ENCODE measurements at places on chromosomes 2 and 18.

DNA sequence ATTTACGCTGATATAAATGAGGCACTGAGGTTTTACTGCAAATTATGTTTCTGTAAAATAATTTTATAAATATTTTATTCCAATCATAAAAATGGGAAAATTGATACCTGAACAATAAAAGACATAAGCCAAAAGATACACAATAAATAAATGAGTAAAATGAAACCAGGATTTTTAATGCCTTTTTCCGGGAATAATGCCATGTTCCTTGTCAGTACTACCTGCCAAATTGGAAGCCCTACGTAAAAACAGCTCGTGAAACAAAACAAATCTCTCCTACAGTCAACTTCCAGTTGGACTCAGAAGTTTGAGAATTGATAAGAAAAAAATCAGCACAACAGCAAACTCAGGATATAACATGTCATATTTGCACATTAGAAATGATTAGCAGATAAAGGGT is 18.0 kb downstream of the GALNT3 start:
- no peak for DNase-seq

DNA sequence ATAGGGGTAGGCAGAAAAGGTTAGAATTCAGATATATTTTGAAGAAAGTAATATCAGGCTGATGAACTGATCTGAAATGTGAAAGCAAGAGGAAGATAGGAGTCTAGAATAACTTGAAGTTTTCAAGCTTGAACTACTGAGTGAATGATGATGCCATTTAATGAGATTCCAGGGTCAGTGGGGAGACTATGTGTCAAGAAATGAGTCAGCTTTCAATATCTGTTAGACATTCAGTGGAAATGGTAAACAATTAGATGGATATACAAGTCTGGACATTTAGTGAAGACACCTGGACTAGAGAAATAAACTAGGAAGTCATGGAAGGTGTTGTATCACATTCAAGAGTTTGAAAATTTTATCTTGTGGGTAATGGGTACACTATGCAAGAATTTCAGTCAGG is 326.9 kb downstream of the FSIP2 start:
- DNase-seq = no peak

DNA sequence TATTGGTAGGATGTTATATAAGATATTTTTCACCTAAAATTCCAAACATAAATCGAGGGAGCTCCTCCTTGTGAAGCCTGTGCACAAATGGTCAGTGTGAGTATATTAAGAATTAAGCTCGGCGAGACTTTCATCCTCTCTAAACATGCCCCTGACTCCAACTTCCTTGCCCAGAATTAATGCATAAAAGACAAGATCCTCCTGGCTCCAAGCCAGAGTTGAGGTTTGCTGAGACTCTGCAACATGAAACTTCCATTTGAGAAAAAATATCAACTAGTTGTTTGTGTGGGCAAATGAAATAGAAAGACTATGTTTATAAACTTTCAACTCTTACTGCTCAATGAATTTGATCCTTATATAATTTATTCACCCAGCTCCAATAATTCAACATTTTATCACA is 68.1 kb downstream of the CCDC178 start:
- no peak for DNase-seq

GRCh38 chr2:159737292-159737916 is 25.1 kb downstream of the MARCHF7 start:
- no peak for DNase-seq

DNA sequence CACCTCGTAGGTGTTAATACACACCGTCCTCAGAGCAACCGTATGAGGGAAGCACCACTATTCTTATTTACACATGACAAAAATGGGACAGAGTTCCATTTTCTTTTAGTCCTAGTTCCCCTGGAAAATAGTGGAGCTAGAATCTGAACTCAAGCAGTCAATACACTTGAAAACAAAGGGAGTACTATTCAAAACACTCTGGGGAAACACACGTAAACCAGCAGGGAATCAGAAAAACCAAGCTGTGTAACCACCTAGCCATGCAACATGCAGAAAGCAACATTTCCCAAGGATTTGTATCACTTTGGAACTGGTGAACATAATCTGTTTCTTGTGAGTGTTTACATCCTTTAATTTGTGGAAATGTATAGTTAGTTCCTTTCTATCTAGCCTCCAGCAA is 208.2 kb downstream of the UBE2E3 start:
- no peak for DNase-seq

Measured in coronary artery (tissue), 2 donors.